ENCODE measurements at places on chromosomes 7 and 10.

GRCh38 chr10:82888809-82889455 is 1013.9 kb downstream of the NRG3 start:
- no peak for DNase-seq

DNA sequence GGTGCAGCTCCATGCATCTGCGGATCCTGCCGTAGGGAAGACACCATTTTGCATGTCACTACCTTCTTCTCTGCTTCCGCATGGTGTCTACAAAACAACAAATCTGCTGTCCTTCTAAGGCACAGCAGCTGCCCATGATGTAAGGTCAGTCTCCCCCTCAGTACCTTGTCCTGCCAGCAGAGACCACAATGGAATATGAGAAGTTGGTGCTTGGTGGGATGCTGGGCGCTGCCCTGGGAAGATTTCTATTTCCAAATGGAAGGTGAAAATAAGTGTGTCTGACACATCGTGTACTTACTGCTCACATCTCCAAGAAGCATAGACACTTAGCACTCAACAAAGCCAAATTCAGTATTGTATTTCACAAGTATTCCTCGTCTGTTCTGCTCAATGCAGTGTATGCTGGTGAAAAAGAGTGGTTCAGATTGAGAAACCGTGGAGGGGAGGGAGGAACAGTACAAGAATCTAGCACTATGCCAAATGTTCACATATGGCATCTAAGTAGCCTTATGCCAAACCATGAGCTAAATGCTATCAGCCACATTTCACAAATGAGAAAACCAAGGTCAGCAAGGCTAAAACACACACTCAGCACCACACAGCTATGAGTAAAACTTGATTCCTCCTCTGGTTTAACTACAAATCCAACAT is 95.0 kb downstream of the GRB10 start:
- DNase-seq, result no peak

- no peak for DNase-seq
These were observed 174.9 kb downstream of the ELFN1 start for GRCh38 chr7:1844951-1845390.

DNA sequence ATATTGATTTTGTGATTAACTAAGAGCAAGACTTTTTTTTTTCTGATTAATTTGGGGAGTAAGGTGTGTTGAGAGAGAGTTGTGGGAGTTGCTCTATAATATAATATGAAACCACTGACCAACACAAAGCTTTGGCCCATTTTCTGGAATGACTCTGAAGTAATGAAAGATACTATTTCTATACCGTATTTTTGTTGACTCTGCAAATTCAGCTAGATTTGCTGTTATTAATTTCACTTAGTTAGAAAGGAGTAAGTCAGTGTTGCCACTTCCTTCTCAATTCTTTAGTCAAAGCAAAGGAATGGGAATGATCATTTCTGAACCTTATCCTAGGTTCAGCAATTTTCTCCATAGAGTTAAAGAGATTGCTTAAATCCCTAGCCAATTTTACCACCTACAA is 313.0 kb upstream of the FZD1 start:
- no peak for DNase-seq

GRCh38 chr10:70991140-70992124 is 103.1 kb upstream of the PCBD1 start:
- no peak for DNase-seq

DNA sequence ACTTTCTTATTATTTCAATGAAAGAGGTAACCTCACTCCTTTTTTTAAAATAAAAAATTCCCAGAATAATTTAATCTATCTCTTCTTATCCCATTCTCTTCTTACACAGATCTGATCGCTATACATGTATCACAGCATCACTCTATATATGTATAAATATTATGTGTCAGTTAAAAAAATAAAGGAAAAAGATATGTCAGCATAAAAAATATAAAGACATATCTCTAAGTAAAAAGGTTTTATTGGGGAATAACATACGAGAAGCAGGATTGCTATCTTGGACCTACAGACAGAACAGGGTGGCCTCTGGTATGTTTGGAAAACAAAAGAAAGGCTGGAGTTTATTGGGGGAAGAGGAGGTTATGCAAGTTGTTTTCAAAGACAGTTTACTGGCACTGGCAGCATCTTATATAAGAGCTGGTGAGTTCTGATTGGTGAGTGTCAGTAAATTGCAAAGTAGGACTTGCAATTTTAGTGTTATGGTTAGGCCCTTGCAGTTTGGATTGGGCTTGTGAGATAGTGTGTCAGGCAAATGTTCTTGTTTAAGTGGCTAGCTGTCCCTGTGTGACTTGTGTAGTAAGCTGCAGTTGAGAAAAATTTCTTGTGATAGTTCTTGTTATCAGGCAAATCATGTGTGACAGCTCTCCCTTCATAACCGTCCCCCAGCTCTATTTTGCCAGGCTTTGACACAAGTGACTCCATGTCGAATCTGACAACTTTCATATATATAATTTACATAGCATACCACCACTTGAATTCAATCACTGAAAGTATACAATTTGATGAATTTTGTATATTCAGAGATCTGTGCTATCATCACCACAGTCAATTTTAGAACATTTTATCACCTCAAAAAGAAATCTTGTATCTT is 118.2 kb downstream of the HBP1 start:
- DNase-seq, result no peak

- DNase-seq, result no peak
These were observed 72.1 kb upstream of the SLC13A1 start for GRCh38 chr7:123271856-123272255.

GRCh38 chr10:27531336-27531847 is 27.3 kb downstream of the RAB18 start:
- DNase-seq, result no peak

DNA sequence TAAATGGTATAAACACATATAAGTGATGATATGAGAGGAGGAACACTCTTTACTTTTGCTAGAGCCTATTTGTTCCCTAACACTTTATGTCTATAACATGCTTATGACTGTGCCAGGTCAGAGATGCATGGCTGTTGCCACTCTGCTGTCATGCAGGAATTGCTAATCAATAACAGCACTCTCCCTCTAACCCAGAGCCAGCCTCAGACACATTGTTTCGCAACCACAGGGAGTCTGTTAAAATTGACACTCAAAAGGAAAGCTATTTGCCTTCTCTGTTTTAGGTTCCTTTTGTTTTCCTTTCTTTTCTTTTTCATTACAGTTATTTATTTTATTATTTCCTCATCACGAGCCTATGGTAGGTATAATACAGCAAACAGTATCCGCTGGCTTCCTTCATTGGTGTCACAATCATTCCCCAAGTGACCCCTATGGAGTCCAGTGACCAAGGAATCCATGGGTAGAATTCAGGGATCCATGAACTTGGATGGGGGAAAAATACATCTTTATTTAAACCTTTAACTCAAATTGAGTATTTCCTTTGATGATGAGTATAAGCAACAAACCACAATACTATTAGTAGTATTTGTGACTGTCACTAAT is 6.8 kb downstream of the PON2 start:
- DNase-seq, result no peak

- no peak for DNase-seq
These were observed 34.8 kb upstream of the ARHGAP22 start for GRCh38 chr10:48639632-48640031.

GRCh38 chr7:4871930-4872675 is 10.3 kb upstream of the PAPOLB start:
- no peak for DNase-seq

DNA sequence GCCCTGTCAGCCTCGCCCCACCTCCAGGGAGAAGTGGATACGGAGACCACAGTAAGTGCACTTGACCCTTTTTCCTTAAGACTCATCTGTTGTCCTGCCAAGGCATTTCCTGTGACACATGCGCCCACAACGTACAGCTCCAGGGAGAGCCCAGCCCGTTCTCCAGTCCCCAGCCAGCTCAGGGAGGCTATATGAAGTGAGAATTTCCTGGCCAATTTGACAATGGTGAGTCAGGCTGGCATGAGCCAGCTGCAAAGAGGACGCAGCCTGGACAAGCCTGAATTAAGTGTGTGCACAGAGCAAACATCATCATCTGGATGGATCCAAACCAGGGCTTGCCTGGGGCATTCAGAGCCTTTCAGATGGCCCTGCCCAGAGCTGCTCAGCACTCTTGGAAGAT is 244.8 kb downstream of the KCNMA1 start:
- peak; percentile 81 for DNase-seq

DNA sequence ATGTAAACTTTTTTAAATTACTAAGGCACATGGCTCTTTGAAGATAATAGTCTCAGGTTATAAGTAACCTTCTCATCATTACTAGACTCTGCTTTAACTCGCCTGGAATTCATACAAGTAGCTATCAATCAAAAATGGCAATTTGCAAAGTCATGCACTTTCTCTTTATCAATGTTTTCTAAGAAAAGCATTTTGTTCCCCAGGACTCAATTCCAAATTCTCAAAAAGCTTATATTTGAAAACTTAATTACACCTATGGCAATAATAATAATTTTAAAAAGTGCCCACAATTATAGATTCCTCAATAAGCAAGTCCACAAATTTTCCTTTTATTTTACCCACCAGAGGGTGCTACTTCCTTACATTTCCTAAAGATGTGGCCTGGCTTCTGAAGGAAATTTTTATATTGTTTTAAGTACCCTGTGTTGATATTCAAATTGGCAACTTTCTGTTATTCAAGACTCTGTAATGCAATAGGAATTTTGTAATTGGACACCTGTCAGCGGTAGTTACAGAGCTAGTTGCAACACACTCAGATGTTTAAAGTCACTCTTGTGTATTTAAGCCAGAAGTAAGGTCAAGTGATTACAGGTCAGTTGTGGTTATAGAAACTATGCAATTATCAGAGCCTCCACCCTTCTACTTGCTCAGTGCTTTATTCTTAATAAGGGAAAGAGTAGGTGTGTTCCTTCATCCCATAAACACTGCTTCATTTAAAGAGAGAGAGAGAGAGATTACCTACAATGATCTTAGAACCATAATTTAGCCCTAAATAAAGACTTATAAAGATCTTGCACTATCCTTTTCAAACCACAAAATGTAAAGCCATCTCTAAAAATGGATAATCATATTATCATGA is 47.1 kb upstream of the HYAL4 start:
- DNase-seq, result peak; percentile 55

DNA sequence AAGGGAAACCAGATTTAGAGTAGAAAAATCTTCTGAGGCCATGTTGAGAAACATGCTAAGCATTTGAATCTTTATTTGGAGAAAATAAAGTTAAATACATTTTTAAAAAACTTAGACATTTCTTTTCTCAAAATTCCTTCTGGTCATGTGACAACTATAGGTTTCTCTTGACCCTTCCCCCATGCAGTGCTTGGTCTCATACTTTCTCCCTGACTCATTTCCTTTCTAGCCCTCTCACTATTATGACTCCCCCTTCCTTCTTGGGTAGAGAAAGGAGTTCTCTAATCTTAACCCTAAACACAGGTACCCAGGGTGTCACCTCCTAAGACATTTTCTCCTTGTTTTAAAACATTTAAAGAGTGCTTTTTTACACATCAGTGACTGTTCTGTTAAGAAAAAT is 179.5 kb upstream of the TMEM106B start:
- DNase-seq, result no peak

DNA sequence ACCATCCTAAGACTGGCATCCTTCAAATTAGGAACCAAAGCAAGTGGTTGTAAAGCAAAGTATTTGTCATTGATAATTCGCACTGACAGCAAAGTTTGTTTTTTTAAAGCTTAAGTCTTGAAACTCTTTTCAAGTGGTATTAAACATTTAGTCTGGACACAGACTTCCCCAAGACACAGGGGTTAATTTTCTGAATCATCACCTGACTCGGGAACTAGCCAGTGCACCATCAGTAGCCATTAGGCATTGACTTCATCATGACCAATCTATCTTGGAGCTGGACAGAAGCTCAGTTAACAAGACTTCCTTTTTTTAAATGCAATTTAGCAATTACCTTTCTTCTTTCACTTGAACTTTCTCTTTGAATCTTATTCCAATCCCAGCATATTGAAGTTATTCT is 210.6 kb downstream of the ZNF365 start:
- DNase-seq, result no peak

- no peak for DNase-seq
These were observed 6.1 kb downstream of the SMARCD3 start for GRCh38 chr7:151242159-151243044.

- no peak for DNase-seq
These were observed 7.7 kb downstream of the PTN start for GRCh38 chr7:137335814-137336213.

- DNase-seq, result no peak
These were observed 13.9 kb downstream of the TSPAN14 start for GRCh38 chr10:80468002-80468401.

GRCh38 chr10:132729810-132730572 is 56.0 kb downstream of the NKX6-2 start:
- DNase-seq, result no peak

DNA sequence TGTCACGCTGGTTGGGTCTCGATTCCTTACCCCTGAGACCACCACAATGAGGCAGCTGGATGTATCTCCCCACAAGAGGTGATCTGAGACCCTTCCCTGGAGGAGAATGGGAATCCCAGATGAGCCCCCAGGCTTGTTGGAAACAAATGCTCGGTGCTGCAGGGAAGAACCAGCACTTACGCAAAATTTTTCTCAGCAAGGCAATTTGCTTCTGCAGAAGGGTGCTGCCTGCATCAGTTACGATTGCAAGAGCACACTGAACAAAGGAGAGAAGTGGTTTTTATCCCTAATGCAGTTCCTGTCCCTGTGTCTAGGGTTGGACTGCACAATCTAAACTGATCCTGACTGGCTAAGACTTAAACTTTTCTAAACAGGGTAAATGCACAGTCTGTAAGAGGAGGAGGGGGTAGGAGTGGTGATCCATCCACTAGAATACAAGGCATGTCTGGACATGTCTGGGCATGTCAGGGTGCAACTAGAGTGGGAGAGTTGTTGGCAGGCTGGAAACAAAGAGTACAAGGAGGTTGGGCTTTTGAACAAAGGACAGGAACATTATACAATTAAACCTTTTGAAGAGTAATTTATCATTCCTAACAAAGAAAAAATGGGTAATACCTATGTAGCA is 114.9 kb upstream of the FAM3C start:
- no peak for DNase-seq

GRCh38 chr10:103895411-103896186 is 22.4 kb downstream of the STN1 start:
- DNase-seq, result no peak

DNA sequence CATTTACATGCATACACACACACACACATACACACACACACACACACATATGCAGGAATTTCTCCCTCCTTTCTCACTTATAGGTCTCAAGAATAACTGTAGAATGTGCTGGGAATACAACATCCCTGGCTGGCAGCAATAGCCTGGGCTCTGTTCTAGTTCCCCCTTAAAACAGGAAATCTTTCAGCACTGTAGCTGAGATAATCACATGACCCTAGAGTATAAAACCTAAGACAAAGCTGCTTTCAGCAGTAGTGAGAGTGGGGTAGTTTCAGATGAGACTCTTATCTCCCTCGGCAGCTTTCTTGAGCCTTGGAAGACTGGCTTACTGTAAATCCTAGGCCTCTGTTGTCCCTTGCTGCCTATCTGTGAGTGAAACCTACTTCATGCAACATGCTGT is 137.4 kb upstream of the AKR1E2 start:
- no peak for DNase-seq

Data from NCI-H2029 (cell line).